ENCODE measurements at places on chromosomes 16 and 17.

- H3K27ac ChIP-seq = no peak overlapping the region
- no peak overlapping the region for H3K4me3 ChIP-seq
- no peaks in the 10 kb centered on the region for H3K36me3 ChIP-seq
Measured at GRCh38 chr16:3363793-3364192, 8.1 kb downstream of the OR2C1 start.

DNA sequence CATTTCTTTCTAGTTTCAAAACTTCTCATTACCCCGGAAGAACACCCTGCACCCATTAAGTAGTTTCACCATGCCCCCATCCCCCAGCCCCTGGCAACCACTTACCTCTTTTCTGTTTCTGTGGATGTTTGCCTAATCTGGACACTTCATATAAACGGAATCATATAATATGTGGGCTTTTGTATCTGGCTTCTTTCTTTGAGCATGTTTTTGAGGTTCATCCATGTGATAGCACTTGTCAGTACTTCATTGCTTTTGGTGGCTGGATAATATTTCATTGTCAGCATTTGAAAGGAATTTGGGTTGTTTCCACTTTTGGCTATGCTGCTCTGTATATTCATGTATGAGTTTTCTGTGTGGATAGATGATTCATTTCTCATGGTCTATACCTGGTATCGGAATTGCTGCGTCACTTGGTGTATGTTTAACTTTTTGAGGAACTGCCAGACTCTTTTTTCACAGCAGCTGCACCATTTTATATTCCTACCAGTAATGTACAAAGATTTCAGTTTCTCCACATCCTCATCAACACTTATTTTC, 30.0 kb upstream of the SLC5A10 start:
- peaks cover 28% of the 10 kb centered on the region for H3K36me3 ChIP-seq
- H3K4me3 ChIP-seq = no peak overlapping the region
- DNase-seq = no peak
- H3K4me1 ChIP-seq = peaks cover 10% of the 10 kb centered on the region
- H3K27ac ChIP-seq = no peak overlapping the region
- H3K27me3 ChIP-seq = no peaks in the 10 kb centered on the region

GRCh38 chr17:80498242-80498919, 22.0 kb upstream of the NPTX1 start:
- peaks cover 4% of the 10 kb centered on the region for H3K4me1 ChIP-seq
- H3K27me3 ChIP-seq = no peaks in the 10 kb centered on the region
- no peak for DNase-seq
- H3K27ac ChIP-seq = no peak overlapping the region

GRCh38 chr17:9825641-9826150, at the start of gene GLP2R:
TSS of gene GLP2R (plus strand) at chr17:9825924. CDS start at chr17:9826064, 140 bp downstream.
- H3K4me3 ChIP-seq = no peak within 1 kb of the TSS
- H3K36me3 ChIP-seq = no peaks in the 10 kb centered on the region
- no peak for DNase-seq
- no peak within 1 kb of the TSS for H3K27ac ChIP-seq
- no peaks in the 10 kb centered on the region for H3K27me3 ChIP-seq

GRCh38 chr16:67702130-67702529, 17.0 kb downstream of the GFOD2 start:
- H3K36me3 ChIP-seq = peaks cover 3% of the 10 kb centered on the region
- DNase-seq = no peak
- H3K4me1 ChIP-seq = no peaks in the 10 kb centered on the region
- no peak overlapping the region for H3K4me3 ChIP-seq
- no peaks in the 10 kb centered on the region for H3K27me3 ChIP-seq

GRCh38 chr17:27562777-27563455, 68.1 kb upstream of the LGALS9 start:
- peaks cover 15% of the 10 kb centered on the region for H3K4me1 ChIP-seq
- peaks cover 7% of the 10 kb centered on the region for H3K36me3 ChIP-seq
- no peak overlapping the region for H3K4me3 ChIP-seq

- peaks cover 9% of the 10 kb centered on the region for H3K4me1 ChIP-seq
- H3K4me3 ChIP-seq = no peak overlapping the region
- no peaks in the 10 kb centered on the region for H3K27me3 ChIP-seq
- peak overlapping the region; percentile 15 for H3K27ac ChIP-seq
Measured at GRCh38 chr17:79465011-79465680, 145.7 kb downstream of the RBFOX3 start.

DNA sequence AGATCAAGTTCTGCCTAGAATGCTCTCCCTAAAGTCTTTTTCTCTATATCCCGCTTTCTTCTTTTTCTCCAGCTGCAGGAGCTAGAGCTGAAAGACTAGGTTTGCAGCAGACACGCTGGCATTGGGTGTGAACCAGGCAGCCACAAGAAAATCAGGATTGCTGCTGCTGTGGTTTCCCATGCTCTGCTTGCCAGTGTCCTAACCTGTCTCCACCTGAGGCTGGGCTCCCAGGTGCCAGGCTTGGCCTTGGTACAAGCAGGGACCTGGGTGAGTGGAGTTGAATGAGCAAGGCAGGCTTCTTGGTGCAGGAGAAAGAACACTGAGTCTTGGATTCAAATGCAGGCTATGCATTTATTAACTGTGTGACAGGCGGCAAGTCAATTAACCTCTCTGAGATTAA, 440.3 kb upstream of the MAF start:
- H3K27me3 ChIP-seq = no peaks in the 10 kb centered on the region
- no peak for DNase-seq
- H3K27ac ChIP-seq = no peak overlapping the region
- 0 out of 2 replicates have a peak, but pooled peaks cover 1% of the 10 kb centered on the region for H3K4me1 ChIP-seq
- no peaks in the 10 kb centered on the region for H3K36me3 ChIP-seq
- no peak overlapping the region for H3K4me3 ChIP-seq

DNA sequence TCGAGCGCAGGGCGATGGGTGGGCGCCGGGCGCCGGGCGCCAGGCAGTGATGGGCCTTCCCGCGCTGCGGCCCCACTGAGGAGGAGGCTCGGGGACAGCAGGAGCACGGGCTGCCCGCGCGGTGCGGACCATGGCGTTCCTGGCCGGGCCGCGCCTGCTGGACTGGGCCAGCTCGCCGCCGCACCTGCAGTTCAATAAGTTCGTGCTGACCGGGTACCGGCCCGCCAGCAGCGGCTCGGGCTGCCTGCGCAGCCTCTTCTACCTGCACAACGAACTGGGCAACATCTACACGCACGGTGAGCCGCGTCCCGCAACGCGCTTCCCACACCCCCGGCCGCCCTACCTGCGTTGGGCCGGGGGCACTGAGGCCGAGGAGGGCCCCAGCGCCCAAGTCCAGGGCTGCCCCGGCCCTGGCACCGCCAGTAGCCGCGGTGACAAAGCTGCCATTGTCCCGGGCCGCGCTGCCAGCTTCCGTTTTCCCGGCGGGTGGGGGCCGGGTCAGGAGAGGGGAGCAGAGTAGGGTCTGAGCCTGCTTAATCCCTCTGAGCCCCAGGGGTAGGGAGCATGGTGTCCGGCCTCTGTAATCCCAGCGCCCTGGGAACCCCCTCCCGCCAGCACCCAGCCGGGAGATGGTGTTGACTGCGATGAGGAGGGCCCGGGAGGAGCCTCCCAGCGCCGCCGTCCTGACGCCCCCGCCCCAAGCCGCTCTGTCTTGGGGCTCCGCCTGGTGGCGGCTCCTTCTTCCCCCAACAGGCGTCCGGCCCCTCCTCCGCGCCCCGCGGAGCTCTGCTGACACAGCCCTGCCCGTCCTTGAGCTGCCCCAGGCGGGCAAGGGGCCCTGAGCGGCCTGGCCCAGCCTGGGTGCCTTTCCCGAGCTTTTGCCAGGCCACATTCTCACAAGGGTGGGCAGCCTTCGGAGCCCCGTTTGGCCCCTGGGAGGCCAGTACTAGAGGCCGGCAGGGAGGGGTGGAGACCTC, 685 bp downstream of the PAQR4 start:
- peaks cover 9% of the 10 kb centered on the region for H3K36me3 ChIP-seq
- H3K4me1 ChIP-seq = peaks cover 27% of the 10 kb centered on the region
- no peak overlapping the region for H3K27ac ChIP-seq

- H3K4me3 ChIP-seq = no peak overlapping the region
- peaks cover 48% of the 10 kb centered on the region for H3K4me1 ChIP-seq
- no peaks in the 10 kb centered on the region for H3K27me3 ChIP-seq
- H3K27ac ChIP-seq = peak overlapping the region; percentile 73
- H3K36me3 ChIP-seq = peaks cover 29% of the 10 kb centered on the region
- no peak for DNase-seq
Measured at GRCh38 chr16:15988268-15989013, 39.0 kb downstream of the ABCC1 start.

GRCh38 chr17:52178012-52178411, 19.5 kb upstream of the CA10 start:
- no peaks in the 10 kb centered on the region for H3K27me3 ChIP-seq
- no peak for DNase-seq
- H3K27ac ChIP-seq = no peak overlapping the region
- no peak overlapping the region for H3K4me3 ChIP-seq
- peaks cover 16% of the 10 kb centered on the region for H3K36me3 ChIP-seq

DNA sequence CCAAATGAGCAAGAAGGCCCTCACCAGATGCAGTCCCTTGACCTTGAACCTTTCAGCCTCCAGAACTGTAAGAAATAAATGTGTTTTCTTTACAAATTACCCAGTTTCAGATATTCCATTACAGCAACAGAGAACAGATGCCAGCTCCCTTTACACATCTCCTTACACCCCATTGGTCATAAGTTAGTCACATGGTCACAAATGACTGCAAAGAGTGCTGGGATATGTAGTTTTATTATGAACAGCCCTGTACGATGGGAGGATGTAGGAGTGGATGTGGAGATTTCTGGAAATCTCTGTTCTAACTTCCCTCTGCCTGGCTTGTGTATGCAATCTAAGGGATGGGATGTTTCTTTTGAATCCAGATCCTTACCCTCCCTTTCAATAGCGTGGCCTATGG, 13.3 kb upstream of the RPL38 start:
- H3K27me3 ChIP-seq = no peaks in the 10 kb centered on the region
- H3K4me3 ChIP-seq = no peak overlapping the region

DNA sequence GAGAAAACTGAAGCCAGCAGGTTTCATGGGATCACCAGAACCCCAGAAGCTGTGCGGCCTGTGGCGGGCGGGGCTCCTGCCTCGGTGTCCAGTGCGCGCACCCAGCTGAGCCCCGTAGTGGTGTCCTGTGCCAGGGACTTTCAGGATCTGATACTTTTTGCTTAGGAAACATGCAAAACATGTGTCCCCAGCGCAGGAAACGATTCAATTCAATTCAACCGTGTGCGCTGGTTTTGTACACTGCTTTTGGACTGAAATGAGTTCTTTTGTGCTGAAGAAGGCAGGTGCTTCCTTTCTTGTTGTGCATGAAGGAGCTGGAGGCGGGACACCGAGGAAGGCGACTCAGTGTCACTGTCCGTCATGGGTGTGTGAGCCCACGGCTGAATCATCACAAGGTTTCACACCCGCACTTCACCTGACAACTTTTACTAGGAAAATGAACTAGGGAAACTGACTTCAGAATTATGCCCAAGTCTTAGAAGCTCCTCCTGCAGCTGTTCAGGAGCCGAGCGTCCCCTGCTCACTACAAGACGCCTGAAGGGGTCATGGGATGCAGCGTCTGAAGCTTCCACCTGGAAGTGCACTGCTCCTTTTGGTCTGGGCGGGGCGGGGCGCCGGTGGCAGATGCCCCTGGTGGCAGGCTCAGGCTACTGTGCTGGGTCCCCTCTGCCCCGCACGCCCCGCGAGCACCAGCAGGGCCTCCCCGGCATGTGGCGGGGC, 31.4 kb upstream of the ZNF750 start:
- H3K36me3 ChIP-seq = peaks cover 11% of the 10 kb centered on the region
- DNase-seq = peak; percentile 38
- H3K4me1 ChIP-seq = peaks cover 20% of the 10 kb centered on the region
- H3K27ac ChIP-seq = no peak overlapping the region

GRCh38 chr16:66250686-66251431, 115.6 kb upstream of the CDH5 start:
- no peak for DNase-seq
- no peaks in the 10 kb centered on the region for H3K36me3 ChIP-seq
- no peak overlapping the region for H3K27ac ChIP-seq
- H3K27me3 ChIP-seq = no peaks in the 10 kb centered on the region

DNA sequence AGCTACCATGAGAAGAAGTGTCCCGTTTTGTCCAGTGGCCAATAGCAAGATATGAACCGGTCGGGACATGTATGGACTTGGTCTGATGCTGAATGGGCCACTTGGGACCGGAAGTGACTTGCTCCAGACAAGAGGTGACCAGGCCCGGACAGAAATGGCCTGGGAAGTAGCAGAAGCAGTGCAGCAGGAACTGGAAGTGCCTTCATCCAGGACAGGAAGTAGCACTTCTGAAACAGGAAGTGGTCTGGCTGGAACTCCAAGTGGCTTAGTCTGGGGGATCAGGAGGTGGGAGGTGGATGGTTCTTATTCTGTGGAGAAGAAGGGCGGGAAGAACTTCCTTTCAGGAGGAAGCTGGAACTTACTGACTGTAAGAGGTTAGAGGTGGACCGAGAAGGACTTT, 5.3 kb downstream of the EFNB3 start:
- no peaks in the 10 kb centered on the region for H3K36me3 ChIP-seq
- H3K4me3 ChIP-seq = no peak overlapping the region
- H3K27ac ChIP-seq = no peak overlapping the region
- H3K27me3 ChIP-seq = peaks cover 30% of the 10 kb centered on the region
- peaks cover 37% of the 10 kb centered on the region for H3K4me1 ChIP-seq

DNA sequence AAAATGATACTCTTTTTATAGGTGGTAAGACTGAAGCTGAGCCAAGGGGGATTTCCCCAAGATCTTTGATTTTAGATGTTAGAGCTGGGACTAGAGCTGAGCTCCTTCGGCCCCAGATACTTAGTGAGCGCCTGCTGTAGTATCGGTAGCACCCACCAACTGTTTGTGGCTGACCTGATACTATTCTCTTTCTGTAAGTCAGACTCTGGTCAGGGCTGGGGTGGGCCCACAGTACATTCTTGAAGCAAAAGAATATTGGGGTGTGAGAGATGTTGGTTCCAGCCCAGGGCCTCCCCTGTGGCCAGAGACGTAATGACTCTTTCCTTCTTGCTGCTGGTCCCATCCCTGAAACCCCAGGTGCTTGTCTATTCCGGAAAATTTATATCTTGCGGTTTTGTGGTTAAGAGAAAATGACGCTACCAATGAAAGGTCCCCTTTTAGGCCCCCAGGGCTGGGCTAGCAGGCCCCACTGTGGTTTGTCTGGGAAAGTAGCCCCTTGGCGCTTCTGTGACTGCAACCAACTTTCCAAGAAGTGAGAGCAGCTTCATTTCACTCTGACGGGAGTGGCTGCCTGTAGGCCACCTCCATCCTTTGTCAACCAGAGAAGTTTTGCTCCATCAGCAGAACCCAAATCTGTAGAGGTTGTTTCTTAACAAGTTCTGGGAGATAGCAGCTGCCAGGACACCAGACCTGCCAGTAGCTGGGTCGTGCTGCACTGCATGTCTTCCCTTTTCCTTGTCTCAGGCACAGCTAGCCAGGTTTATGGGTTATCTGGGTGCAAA, 86.4 kb upstream of the LGALS9 start:
- no peak overlapping the region for H3K4me3 ChIP-seq
- peaks cover 21% of the 10 kb centered on the region for H3K4me1 ChIP-seq
- no peak for DNase-seq
- no peak overlapping the region for H3K27ac ChIP-seq
- H3K27me3 ChIP-seq = no peaks in the 10 kb centered on the region
- no peaks in the 10 kb centered on the region for H3K36me3 ChIP-seq
